ENCODE measurements at places on chromosomes 2 and 18. TPM values are rescaled to one million over a fixed set of nuclear protein-coding genes. Genes with fewer than 3 reads are reported as not detected.

DNA sequence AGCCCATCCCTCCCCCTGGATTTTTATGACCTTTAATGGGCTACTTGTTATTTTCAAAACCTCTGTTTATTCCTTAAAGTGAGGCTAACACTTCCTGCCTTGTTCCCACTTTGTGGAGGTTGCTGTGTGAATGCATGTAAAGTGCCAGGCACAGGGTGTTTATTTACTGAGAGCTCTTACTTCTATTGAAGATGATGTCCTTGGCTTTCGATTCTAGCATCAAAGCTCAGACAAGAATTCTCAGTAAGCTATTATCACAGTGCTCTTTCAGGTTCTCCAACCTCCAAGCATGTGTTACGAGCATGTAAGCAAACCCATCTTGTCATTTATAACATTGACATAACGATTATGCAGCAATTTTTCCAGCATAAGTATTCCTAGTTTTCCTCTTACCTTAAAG is 44.2 kb downstream of the DPYSL5 start:
- DNase-seq: no peak

- DNase-seq: no peak
Measured at GRCh38 chr2:219254590-219255201, 978 bp upstream of the TUBA4A start.

- no peak for DNase-seq
Measured at GRCh38 chr2:180980943-180981911, 822 bp downstream of the UBE2E3 start.

DNA sequence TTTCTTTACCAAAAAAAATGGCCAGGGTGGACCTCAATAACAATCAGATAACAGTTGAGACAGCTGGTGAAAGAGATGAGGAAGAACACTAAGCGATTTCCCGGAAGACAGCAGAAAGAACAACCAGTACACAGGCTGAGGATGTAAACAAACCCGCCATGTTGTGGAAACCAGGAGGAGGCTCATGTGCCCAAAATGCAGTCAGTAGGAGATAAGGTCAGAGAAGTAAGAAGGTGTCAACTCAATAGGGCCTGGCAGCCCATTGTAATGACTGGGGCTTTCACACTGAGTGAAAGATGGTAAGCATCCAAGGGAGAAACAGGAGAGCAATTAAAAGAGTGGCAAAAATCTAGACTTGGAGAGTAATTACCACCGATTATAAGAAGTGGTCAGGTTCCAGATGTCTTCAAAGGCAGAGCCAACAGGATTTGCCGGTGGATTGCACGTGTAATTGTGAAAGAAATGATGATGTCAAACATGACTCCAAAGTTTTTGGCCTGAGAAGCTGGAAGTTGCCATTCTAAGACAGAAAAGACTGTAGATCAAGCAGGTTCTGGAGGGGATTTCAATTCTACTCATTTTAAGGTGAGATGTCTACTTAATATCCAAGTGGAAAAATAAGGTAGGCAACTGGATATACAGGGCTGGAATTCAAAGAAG is 77.7 kb upstream of the CYP1B1 start:
- no peak for DNase-seq

GRCh38 chr2:176446718-176447414 is 177.6 kb downstream of the MTX2 start:
- no peak for DNase-seq

GRCh38 chr18:65206551-65207260 is 544.1 kb upstream of the CDH7 start:
- no peak for DNase-seq

DNA sequence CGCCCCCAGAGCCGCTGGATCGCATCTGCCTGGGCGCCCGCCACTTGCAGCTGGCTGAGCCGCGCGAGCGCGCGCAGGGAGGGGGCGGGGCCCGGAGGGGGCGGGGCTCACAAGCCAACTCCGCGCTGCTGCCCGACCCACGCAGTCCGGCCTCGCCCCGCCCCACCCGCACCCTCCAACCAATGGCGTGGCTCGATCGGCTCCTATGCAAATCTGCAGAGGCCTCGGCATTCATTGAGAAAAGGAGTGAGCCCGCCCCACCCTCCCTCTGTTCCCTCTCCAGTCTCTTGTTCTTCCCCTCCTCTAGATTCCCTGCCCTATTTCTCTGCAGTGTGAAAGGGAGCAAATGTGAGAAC is at the start of gene ALK:
Gene ALK (minus strand): TSS at position 27 of the 356 bp plus-strand sequence. CDS start 927 bp downstream, outside the sequence.
- DNase-seq: no peak

- no peak for DNase-seq
Measured at GRCh38 chr2:185757356-185757755, 18.8 kb downstream of the FSIP2 start.

GRCh38 chr2:10514743-10515142 is 66.6 kb upstream of the ODC1 start:
- no peak for DNase-seq

GRCh38 chr18:43774497-43774896 is 497.2 kb upstream of the SYT4 start:
- no peak for DNase-seq

- no peak for DNase-seq
Measured at GRCh38 chr2:149261692-149262091, 68.7 kb upstream of the LYPD6 start.

DNA sequence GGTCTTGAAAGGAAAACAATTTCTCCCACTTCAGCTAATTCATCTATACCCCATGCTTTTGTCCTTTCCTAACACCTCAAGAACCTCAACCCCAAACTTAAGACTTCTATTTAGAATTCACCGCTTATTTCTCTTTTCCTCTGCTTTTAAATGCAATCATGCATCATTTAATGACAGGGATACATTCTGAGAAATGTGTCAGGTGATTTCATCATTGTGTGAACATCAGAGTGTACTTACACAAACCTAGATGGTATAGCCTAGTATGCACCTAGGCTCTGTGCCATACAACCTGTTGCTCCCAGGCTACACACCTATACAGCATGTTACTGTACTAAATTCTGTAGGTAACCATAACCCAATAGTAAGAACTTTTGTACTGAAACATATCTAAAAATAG is 22.9 kb downstream of the ARL5A start:
- DNase-seq: no peak

GRCh38 chr2:74927621-74928020 is 30.8 kb upstream of the POLE4 start:
- DNase-seq: no peak

- no peak for DNase-seq
Measured at GRCh38 chr2:238027591-238028415, 33.0 kb upstream of the SCLY start.

DNA sequence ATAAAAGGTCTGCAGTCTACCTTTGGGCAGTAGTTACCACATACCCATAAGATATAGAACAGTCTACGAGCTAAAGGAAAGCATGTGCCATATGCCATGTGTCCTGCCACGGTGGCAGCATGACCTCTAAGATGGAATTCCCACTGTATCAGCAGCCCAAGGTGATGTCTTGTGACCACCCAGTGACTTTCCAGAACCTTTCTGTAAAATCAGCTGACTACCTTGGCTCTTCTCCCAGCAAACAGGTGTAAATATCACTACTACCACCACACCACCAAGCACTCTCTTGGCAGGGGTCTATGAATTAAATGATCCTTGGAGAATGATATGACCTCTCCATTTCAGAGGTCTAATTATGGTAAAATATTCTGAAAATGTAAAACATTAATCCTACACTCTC is 99.6 kb downstream of the METTL8 start:
- DNase-seq: no peak

DNA sequence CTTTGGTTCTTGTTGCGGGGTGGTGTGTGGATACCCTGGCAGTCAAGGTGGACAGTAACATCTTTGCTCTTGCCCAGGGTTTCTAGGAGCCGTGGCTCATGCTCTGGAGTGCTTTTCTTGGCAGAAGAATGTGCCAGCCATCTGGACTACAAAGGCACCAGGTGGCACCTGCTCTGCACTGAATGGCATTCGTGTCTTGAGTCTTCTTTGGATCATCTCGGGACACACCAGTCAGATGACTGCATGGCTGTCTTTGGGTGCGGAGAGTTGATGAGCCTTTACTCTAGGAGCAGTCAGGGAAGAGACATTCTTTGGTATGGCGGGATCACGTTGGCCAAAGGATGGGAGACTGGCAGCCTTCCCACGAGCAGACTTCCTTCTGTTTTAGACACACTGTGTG is 104.1 kb upstream of the SEC11C start:
- DNase-seq: no peak

GRCh38 chr18:24538414-24539264 is 78.2 kb downstream of the HRH4 start:
- DNase-seq: no peak

DNA sequence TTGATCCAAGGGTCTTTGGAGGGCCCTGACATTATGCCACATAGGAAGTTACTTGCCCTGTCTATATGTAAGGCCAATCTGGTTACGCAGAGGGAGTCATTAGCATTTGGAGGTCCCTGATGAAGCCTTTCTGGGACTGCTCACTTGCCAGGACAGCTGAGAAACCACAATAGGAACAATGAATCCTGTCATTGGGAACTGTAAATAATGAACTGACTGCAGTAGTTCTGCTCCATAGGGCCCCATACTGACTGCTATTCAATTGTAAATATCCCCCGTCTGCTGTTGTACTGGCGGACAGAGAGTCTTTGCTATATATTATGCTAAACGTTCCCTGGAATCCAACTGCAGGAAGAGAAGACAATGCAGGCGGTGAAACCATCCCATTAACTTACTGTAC is 149.4 kb upstream of the DCC start:
- no peak for DNase-seq

DNA sequence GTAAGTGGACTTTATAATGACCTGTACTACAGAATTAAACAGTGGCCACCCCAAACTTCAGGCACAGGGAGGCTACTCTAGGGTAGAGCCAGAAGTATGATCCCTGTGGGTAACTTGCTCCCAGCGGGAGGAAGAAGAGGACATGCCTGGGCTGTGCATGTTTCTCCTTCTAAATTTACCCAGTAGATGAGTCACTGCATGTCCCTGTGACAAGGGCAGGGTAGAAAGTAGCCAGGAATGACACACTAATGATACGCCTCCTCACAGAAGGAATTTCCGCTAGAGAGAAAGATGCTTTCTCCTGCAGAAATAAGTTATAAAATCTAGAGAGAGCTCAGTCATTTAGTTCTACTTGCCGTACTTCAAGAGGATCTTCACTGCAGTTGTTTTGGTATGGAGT is 7.5 kb downstream of the ACYP2 start:
- no peak for DNase-seq

GRCh38 chr2:65215946-65216345 is 11.7 kb upstream of the ACTR2 start:
- no peak for DNase-seq

GRCh38 chr18:37612524-37613252 is 47.1 kb upstream of the CELF4 start:
- DNase-seq: no peak

The GCG gene
- polyA plus RNA-seq: not detected

The TLX2 gene
- not detected for polyA plus RNA-seq

The ROCK1 gene
- 39.2 TPM for polyA plus RNA-seq

The AQP12A gene
- polyA plus RNA-seq: not detected

The SAG gene
- not detected for polyA plus RNA-seq

The TAF4B gene
- polyA plus RNA-seq: 7.3 TPM

The GREB1 gene
- not detected for polyA plus RNA-seq

The MYOM1 gene
- polyA plus RNA-seq: 1.9 TPM

The FSHR gene
- polyA plus RNA-seq: not detected

The MGAT4A gene
- 262 TPM for polyA plus RNA-seq
